ENCODE measurements at places on chromosomes 7 and 10. TPM values are rescaled to one million over a fixed set of nuclear protein-coding genes. Genes with fewer than 3 reads are reported as not detected.

Gene TRPV6
- total RNA-seq = under 0.01 TPM

DNA sequence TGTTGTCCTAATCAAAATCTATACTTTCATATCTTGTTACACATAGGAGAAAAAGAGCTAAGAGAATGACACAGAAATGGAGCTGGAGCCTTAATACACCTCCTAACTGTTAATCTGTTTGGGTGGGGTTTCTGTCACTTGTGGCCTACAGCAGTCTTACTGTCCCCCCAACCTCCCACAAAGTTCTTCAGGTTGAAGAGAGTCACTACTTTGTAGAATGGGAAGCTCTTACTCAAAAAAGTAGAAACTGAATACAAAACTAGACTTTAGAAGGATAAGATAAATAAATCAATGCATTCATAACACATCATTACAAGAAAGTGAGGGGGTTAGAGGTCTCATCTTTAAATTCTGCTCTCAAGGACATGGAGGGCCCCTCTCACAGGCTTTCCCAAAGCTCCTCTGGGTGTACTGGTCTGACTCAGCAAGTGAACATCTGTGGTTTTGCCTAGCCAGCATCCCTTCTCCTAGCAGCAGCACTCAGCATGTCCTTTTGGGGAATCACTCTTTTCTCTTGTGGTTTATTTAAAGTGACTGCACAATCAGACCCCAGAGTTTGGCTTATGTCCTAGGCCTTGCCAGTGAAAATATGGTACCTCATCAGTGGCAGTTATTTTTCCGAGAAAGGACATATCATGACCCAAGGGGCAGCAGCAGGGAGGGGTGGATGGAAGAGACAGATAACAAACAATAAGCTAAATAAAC is 2.0 kb upstream of the BLVRA start:
- no peak for DNase-seq

- DNase-seq = no peak
These were observed 85.2 kb downstream of the TNS3 start for GRCh38 chr7:47496666-47497065.

GRCh38 chr7:79719216-79719615 is 265.7 kb upstream of the MAGI2 start:
- DNase-seq = no peak

DNA sequence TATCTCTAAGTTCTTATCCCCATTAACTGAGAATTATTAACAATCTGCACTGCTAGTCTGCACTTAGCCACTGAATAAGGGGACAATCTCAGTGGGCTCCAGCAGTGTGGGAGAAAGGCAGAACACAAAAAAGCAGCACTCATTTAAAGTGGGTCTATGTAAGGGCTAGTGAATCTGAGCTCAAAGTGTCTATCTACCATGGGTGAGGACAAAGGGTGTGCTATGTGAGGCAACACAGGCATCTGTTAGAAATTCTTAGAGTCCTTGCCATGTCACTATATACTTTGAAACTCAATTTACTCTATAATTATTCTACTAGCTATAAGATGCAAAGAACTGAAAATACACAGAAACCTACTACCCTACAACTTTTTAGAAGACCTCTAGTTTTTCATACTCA is 135.8 kb upstream of the TMEM168 start:
- no peak for DNase-seq

DNA sequence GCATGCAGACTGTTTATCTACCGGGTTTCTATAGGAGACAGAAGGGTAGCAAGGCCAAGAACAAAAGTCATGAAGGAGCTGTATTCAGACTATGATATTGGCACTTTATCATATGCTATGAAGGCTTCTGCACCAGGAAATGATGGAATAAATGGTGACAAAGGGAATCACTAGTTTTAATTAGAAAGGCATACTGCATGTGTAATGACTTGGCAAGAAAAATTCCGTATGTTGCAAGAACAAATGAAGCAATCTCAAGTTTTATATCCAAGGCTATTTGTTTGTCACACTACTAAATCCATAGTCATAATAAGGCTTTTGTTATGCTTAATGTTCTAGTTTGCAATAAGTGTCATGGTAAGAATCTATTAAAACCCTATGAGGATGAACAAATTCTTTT is 230.9 kb downstream of the ZEB1 start:
- DNase-seq = no peak

DNA sequence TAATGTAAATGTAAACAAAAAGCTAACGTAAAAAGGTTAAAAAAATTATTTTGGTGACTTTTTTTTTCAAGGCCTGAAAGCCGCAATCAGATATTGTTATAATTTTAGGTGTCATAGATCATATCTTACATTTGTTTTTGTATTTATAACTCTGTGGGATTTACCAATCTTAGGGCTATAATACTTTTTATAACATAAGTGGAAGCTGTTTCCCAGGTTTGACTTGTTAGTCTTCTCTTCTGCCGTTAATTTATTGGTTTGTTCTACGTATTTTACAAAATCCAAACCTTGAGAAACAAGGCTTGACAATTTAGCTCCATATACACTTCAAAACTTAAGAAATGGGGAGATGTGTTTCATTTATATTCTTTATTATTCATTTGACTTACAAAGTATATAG is 119.4 kb downstream of the EVX1 start:
- no peak for DNase-seq

DNA sequence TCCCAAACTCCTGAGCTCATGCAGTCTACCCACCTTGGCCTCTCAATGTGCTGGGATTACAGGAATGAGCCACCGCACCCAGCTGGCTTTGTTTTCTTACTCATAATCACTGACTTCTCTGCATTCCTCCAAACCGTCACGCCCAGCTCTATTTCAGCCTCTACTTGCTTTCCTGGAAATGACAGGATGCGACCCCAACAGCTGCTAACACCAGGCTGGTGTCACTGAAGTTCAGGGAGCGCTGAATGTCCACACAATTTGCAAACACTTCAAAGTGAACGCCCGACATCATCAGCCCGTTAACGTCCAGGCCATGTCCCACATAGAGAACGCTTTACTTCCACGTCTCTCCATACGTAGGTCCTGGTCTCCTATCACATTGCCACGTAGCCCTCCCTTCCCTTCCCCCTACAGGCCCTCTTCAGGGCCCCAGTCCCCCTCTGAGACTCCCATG is 12.8 kb upstream of the PROSER2 start:
- DNase-seq = no peak

DNA sequence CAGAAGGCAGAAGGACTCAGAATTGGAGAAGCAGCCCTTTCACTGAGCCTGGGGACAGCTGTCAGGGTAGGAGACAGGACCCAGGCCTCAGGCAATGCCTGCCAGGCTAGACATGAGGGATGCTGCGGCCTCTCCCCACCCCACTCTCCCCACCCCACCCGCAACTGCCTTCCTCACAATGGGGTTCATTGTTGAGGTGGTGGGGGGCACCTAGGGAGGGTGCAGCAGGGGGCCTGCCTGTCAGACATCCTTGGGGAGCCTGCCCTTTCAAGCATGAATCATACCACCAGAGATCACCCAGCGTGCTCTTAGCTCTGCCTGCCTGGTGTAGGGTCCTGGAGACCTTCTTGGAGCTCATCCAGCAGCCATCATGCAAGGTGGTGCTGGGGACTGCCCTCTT is at the start of gene C10orf62:
Gene C10orf62, plus strand, starts transcription at position 243 of the 400 bp plus-strand sequence. CDS start 177 bp downstream, outside the sequence.
- no peak for DNase-seq

DNA sequence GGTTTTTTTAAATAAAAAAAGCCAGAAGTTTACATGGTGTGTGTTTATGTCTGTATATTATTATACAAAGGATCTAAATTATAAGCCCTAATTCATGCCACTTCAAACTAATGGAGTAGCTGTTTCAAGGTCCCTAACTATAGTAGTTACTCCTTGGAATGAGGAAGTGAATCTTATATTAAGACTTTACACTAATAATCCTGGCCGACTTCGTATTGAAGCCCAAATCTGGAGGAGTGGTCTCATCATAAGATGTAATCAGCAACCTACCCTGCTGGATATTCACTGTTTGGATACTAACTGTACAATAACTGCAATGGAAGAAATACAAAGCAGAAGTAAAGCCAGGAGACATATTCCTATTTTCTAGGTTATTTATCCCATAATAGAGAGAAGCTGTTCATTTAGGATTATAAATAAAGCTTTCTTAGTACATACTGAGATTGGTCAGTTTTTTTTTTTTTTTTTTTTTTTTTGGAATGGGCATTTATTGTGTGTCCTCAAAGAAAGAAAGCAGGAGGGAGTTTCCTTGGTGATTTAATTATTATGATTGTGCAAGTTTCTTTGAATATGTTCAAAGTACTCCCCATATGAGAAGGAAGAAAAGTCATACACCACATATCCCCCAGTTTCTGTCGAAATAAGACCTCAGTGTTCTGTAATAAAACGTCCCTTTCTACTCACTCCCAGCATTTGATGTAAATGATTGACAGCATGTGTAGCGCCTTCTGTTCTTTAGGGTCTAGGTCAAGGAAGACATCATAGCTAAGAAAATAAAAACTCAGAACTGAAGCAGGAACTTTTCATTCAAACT is 397.8 kb downstream of the EXOC4 start:
- no peak for DNase-seq

- no peak for DNase-seq
These were observed 303.9 kb downstream of the WDR37 start for GRCh38 chr10:1360011-1360557.

GRCh38 chr10:61662794-61663259 is at the start of gene CABCOCO1:
TSS of gene CABCOCO1 (plus strand) at chr10:61662929. CDS start at chr10:61662973, 44 bp downstream.
- no peak for DNase-seq

GRCh38 chr7:149286811-149287400 is 24.9 kb downstream of the ZNF783 start:
- no peak for DNase-seq

Gene NPSR1
- under 0.01 TPM for total RNA-seq

DNA sequence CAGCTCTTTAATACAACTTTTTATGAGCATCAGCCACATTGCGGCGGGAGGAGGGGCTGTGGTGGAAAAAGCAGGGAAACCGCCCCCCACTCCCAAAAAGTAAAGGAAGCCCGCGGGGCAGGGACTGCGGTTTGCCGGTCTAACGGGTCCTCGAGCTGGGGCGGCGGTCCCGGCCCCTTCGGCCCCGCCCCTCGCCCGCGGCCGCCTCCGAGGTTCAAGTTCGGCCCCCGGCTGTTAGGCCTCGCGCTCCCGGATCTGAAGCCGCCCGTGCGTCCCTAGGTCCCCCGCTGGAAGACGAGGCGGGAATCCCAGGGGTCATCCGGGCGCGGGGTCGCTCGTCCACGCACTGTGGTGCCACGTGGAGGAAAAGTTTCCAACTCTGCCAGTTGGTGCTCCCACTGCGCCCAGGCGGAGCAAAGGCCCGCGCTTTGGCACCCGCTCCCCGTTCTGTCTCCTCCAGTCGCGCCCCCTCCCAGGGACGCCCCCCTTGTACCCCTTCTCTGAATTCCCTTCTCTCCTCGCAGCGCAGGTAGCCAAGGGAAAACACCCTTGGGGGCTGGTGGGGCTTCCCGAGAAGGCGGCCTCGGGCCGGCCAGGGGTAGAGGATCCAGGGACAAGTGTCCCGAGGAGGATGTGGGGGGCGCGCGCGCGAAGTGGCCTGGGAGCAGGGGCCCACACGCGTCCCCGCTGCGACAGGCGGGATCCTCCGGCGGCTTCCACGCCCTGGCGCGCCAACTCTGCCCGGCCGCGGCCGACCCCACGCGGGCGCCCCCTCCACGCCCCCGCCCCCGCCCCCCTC is 798 bp upstream of the AUTS2 start:
- peak; percentile 47 for DNase-seq

Gene VENTX
- total RNA-seq = 0.27 TPM

- no peak for DNase-seq
These were observed 101.4 kb downstream of the SEMA3E start for GRCh38 chr7:83547526-83547925.

DNA sequence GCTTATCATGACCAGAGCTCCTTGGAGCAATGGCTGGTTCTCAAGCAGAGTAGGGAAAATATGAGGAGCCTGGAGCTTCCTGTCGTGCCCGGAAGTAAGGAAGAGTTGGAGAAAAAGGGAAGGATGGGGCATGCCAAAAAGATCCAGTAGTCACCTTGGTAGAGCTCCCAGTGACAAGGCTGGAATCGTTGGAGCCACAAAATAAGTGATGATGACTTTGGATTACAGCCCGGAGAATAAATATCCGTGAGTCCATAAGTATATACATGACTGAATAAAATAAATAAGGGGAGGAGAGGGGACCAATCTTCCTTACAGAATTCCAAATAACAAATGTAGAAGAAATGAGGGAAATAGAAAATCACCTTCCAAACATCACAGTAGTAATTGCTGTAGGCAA is 29.3 kb downstream of the LMTK2 start:
- no peak for DNase-seq

DNA sequence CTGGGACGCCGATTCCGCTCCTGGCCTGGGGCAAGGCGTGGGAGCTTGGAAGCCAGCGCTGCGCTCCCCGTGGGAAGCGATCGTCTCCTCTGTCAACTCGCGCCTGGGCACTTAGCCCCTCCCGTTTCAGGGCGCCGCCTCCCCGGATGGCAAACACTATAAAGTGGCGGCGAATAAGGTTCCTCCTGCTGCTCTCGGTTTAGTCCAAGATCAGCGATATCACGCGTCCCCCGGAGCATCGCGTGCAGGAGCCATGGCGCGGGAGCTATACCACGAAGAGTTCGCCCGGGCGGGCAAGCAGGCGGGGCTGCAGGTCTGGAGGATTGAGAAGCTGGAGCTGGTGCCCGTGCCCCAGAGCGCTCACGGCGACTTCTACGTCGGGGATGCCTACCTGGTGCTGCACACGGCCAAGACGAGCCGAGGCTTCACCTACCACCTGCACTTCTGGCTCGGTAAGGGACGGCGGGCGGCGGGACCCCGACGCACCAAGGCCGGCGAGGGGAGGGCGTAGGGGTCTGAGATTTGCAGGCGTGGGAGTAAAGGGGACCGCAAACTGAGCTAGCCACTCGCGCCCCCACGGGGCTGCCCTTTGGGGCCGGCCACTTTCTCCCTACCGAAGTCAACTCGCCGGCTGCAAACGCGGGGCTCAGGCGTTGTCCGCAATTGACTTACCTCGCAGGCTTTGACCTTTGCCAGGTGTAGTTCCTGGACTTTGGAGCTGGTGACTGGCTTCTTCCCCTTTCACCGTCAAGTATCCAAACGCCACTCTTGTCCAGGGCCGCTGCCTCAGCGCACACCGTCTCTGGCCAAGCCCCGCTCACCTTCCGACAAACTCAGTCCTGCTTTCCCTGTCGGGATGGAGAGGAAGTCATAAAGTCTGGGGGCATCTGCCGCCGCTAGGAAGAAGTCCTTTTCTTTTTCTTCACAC is at the start of gene SCIN:
Gene SCIN, plus strand, starts transcription at position 187 of the 928 bp plus-strand sequence. Its CDS starts 67 bp downstream, at position 254.
- peak; percentile 56 for DNase-seq

- peak; percentile 43 for DNase-seq
These were observed 482 bp upstream of the ACTR3C start for GRCh38 chr7:150323682-150324372.

GRCh38 chr10:70317943-70318318 is 34.1 kb upstream of the NPFFR1 start:
- no peak for DNase-seq

DNA sequence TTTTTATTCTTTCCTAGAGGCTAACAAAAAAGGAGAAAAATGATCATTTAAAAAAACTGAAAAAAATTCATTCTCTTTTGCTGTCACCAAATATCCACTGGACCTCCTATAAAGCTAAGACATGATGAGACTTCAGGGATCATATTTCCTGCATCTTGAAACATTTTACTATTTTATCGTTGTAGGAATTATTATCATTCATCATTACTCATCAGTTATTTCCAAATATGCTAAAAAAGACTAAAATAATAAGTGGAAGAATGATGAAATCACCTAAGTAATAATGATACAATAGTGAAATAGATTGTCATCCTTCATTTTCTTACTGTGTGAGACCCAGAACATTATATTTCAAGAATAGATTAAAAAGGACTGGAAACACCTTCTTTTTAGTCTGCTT is 28.3 kb downstream of the TAF3 start:
- no peak for DNase-seq

- DNase-seq = no peak
These were observed 61.7 kb downstream of the DOCK4 start for GRCh38 chr7:112144284-112145059.

GRCh38 chr7:101666741-101667140 is 37.6 kb upstream of the MYL10 start:
- no peak for DNase-seq

Gene SLC26A4
- 0.27 TPM for total RNA-seq
